Psoas muscle (tissue), 8 donors: ENCODE measurements at places on chromosomes 4 and X. TPM values are rescaled to one million over a fixed set of nuclear protein-coding genes. Genes with fewer than 3 reads are reported as not detected.

DNA sequence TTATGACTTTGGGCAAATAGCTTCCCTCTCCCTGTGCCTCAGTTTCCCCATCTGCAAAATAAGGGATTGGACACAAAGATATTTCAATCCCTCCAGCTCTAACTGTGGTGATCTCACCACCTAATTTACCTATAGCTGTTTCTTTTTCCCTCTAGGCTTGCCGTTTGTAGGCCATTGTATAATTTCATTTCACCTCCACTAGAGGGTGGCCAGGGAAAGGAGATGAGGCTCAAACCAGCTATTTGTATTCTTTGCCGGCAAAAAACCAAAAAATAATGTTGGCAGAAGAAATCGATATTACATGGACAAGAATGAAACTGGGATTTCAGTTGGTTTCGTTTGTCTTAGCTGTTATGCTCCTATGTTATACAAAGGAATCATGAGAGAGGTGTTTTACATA, 36.1 kb upstream of the DOCK11 start:
- no peaks in the 10 kb centered on the region for H3K4me1 ChIP-seq
- H3K4me3 ChIP-seq: no peak overlapping the region
- DNase-seq: no peak
- H3K27ac ChIP-seq: no peak overlapping the region

MMRN1 gene
- 1.8 TPM for total RNA-seq

ELF4 gene
- 2.0 TPM for total RNA-seq

GPR50 gene
- total RNA-seq: not detected
